ENCODE measurements at places on chromosomes 5 and 9.

DNA sequence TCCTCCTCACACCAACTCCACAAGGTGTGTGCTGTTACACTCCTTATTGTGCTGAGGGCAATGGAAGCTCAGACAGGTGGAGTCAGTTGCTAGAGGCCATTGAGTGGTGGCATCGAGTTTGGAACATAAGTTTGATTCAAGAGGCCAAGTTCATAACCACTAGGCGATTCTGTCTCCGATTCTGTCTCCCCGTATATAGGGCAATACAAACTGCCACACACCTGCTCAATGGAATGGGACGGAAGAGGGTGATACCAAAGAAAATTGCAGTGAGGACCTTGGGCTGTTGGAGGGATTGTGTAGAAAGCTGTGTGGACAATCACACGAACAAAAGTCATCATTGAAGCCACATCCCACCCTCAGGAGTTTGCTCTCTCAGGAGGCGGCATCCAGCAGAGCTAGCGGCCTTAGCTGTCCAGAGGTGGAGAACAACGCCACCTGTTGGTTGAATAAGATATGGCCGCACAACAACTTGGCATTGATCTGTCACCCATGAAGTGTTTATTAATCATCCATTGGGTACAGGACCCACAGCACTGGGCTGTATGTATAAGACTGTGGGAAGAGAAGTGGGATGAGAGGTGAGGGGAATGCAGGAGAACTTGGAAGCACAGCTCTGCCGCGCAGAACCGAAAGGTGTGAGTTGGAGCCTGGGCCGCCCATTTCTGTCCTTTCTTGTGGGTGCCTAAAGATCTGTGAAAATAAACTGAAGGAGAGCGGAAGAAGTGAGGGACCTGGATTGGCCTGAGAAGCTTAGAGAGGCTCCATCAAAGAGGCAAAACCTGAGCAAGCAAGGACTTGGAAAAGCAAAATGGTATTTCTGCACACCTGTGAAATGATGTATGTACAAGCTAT is 16.1 kb upstream of the NEUROG1 start:
- peak; percentile 81 for DNase-seq

- no peak for DNase-seq
Observed at GRCh38 chr5:124352312-124352711, 394.1 kb downstream of the ZNF608 start.

GRCh38 chr9:99112750-99113413 is 8.0 kb downstream of the TGFBR1 start:
- no peak for DNase-seq

GRCh38 chr9:92737611-92738299 is 26.9 kb downstream of the BICD2 start:
- no peak for DNase-seq

- no peak for DNase-seq
Observed at GRCh38 chr9:123225995-123226394, 42.4 kb downstream of the STRBP start.

GRCh38 chr9:2955575-2955974 is 111.7 kb upstream of the PUM3 start:
- no peak for DNase-seq

DNA sequence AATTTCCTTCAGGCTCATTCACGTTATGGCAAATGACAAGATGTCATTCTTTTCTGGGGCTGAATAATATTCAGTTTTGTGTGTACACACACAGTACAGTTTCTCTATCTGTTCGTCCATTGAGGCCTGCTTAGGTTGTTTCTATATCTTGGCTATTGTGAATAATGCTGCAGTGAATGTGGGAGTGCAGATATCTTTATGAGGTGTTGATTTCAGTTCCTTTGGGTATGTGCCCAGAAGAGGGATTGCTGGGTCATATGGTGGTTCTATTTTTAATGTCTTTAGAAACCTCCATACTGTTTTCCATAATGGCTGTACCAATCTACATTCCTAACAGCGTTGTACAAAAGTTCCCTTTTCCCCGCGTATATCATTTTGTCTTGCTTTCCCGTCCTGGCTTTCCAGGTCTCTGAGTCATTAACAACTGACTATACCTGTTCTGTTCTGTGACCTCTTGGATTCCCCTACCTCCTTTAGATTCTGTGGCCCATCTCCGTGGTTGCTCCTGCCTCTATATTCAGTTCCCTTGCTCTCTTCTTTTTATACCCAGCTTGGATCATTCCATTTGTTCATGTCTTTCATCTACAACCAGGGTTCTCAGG is 6.8 kb downstream of the SNX30 start:
- no peak for DNase-seq

DNA sequence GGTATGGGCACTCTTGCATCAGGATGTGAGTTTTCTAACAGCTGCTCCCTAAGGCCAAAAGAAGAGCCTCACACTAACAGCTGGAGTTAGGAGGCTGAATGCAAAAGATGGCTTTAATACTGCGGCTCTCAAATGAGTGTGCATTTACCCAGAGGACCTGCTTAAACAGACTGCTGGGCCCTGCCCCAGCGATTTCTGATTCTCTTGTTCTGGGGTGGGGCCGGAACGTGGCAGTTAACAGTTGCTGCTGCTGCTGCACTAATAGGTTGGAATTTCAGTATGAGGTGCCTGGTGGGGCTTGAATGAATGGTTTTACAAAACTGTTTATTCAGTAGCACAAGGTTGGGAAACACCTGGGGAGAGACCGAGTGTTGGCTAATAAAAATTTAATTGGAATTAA is 26.1 kb downstream of the HMGCR start:
- no peak for DNase-seq

- no peak for DNase-seq
Observed at GRCh38 chr5:124843596-124843899, 97.1 kb upstream of the ZNF608 start.

DNA sequence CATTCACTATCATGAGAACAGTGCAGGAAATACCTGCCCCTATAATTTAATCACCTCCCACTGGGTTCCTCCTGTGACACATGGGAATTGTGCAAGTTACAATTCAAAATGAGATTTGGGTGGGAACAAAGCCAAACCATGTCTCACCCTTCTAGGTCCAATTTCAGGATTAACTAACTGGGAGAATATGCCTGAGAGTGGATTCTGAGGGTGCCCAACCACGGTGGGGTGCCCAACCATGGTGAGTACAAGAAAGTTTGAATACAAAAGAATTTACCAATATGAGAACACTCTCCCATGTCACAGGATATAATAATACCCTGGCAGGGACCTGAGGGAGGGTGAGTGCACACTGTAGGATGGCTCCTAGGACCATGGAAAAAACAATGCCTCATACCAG is 17.2 kb upstream of the GDA start:
- DNase-seq: no peak

- no peak for DNase-seq
Observed at GRCh38 chr5:118832974-118833373, 155.4 kb downstream of the DTWD2 start.

DNA sequence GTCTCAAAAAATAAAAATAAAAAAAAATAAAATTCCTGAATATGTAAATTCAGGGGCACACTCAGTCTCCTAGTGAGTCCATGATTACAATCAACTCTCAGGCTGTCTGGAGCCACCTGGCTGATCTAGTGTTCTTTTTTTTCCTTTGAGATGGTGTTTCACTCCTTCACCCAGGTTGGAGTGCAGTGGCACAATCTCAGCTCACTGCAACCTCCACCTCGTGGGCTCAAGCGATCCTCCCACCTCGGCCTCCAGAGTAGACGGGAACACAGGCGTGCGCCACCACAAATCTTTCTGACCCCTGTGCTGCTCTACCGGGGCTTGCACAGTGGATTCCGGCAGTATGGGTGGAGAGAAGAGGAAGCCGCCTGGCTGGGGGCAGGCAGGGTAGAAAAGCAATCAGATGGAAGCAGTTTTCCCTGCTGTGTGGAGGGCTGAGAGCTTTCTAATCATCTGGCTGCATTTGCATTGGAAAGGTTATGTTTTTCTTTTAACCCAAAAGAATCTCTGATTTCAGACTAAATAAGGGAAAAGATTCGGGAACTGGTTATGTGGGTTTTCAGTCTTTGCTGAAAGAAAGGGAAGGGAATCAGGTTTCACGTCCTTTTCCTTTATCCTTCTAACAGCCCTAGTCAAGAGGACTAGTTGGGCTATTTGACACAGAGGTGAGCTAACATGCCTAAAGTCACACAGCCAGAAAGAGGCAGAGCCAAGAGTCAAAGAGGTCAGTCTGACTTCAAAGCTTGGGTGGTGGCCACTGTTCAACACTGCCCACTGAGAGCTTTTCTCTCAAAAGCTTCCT is 26.3 kb upstream of the CORO2A start:
- no peak for DNase-seq

DNA sequence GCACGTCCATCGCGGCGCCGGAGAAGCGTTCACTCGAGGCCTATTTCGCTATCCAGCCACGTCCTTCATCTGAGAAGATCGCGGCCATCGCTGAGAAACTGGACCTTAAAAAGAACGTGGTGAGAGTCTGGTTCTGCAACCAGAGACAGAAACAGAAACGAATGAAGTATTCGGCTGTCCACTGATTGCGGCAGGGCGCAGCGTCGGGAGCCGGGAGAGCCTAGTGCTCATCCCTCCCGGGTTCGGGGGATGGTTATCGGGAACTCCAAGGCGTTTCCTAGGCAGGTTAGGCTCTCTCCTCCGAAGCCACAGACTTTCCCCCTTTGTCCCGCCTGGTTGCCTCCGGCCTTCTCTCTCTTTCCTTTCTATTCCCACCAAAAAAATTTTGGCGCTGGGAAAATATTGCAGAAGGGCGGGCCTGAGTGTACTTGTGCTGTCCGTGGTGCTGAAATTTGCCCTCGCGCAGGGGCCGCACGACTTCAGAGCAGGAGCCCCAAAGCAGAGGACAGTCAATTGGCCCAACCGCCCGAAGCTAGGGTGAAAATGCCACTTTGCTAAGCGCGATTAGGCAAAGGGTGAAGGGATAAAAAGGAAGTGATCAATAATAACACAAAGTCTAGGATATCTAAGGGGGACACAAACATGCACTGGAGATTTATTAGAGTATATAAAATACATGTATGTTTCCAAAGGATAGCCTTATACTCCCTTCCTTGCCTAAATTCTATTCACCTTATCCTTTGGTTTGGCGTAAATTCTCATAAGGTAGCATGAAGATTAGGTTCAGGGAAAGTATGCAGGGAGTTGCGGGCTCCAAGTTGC is 1.8 kb downstream of the POU4F3 start:
- DNase-seq: no peak

- DNase-seq: no peak
Observed at GRCh38 chr9:130193531-130194377, 21.6 kb downstream of the NCS1 start.

GRCh38 chr5:74266836-74267235 is 373.7 kb downstream of the ENC1 start:
- DNase-seq: peak; percentile 89

- DNase-seq: no peak
Observed at GRCh38 chr5:58544195-58544594, 38.7 kb upstream of the RAB3C start.

DNA sequence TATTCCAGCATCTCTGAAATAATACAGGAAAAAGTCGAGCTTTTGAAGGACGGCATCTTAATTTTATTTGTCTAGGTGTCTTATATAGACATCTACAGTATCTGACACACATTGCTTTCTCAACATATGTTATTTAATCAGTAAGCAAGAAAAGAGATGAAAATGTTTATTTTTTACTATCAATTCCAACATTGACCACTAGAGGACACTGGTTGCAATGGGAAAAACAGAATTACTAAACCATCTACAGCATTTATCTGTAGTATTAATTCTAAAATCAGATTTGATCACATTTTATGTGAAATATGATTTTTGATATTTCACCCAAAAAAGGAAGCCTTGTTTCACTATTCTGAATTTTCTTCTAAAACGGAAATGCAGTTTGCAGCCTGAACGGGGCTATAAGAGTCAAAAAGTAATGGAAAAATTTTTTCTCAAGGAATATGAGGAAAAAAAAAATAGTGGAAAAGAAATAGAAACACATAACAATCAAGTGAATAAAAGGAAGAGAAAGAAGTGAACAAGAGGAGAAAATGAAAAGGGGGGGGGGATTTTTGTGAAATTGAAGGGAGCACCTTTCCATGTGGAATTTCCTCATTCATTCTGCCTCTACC is 98.6 kb downstream of the OSTF1 start:
- DNase-seq: no peak

- DNase-seq: no peak
Observed at GRCh38 chr9:135210676-135211523, 123.4 kb downstream of the OLFM1 start.

DNA sequence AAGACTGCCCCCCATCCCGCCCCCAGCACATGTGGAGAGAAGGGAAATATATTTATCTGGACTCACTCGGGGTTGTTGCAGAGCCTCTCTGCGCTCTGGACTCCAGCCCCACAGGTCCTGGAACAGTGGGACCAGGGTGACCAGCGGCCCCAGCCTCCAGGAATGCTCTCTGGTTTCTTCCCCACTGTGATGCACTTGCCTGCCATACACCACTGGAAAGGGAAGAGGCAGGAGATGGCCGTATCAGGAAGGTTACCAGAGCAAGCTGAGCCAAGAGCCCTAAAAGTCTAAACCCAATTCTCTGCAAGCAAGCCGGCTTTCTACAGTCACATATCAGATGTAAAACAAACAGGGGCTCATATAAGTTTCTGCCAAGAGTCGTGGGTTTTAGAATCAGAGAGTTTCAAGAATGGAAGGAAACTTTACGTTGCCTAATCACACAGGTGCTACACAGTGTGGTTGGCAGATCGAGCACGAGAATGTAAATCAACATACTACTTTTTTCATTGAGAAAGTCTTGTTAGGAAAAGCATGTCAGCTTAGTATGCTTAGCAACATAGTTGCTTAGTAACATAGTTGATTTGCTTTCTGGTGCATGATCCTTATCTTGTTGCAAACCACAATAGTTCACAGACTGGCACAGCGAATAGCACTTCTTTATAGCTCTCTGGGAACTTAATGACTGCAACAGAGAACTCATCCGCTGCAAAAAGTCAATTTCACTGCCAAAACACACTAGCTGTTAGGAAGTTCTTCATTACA is 201.2 kb downstream of the TARS1 start:
- DNase-seq: no peak

DNA sequence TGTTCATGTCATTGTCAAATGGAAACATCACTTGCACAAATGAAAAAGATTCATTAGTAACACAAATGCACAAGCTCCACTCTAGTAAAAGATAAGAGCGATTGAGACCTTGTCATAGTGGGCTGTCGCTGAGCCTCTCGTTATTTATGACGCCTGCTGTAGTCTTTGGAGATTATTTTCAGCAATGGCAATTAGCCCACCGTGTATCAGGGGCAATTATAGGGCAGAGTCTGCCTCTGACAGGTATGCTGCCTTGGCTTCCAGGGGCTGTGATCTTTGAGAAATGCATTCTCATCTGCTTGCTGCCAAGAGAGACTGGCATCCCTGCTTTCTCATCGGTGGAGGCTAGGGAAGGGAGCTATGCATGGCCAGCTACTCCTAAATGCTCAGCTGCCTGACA is 426.8 kb upstream of the CLINT1 start:
- DNase-seq: no peak

- no peak for DNase-seq
Observed at GRCh38 chr5:158840193-158840592, 259.5 kb downstream of the EBF1 start.

GRCh38 chr5:143284521-143284920 is 119.0 kb downstream of the NR3C1 start:
- no peak for DNase-seq

- DNase-seq: peak; percentile 29
Observed at GRCh38 chr9:113876151-113876992, at the start of gene ZNF618. Gene ZNF618 (plus strand): TSS chr9:113876309. CDS start chr9:113876381, 72 bp downstream.

All from WERI-Rb-1 (cell line).